LNCaP clone FGC (cell line): ENCODE measurements at places on chromosomes 3 and 15.

- DNase-seq = no peak
Observed at GRCh38 chr3:38507120-38507519, 11.0 kb downstream of the EXOG start.

- DNase-seq = no peak
Observed at GRCh38 chr15:63915873-63916771, 82.4 kb upstream of the HERC1 start.

GRCh38 chr3:87674397-87675161 is 384.2 kb downstream of the CGGBP1 start:
- no peak for DNase-seq

DNA sequence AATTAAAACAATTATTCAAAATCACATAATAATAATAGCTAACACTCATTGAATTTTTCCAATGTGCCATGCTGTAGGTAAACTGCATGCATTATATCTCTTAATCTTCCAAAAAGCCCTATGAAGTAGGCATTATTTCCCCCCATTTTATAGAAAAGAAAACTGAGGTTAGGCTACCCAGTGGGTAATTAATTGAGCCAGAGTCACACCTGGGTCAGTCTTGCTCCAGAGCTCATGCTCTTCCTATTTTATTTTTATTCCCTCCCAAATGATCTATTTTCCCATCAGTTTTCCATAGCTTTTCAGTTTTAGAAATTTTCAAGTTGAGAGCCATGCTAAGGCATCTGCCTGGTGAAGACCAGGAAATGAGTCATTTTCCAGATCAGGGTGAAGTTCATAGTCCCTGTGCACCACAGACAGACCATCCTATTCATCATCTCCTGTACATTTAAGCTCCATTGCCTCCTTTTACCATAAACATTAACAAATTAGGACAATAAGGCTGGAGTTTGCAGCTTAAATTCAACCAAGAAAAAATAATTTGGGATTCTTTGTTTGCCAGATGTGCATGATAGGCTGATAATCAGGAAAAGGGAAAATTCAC is 417.3 kb downstream of the OTOL1 start:
- DNase-seq = no peak

- DNase-seq = no peak
Observed at GRCh38 chr3:56747150-56747549, 54.6 kb downstream of the ARHGEF3 start.

DNA sequence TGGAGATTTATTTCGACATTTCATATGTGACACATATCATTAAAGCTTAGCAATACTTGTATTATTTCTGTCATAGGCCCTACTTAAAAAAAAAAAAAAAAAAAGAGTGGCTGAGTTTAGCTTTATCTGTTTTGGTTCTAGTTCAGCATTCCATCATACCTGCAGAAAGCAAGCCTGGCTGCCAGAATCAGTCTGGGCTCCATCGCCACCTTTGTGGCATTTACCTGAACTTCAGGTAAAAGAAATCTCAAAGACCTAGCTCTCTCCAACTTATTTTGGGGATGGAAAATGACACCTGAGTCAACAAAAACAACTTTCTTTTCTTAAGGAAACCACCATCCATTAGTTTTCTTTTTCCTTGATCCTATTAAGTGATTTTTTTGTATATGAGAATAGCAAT is 82.1 kb downstream of the NEK10 start:
- DNase-seq = no peak

- no peak for DNase-seq
Observed at GRCh38 chr3:87260270-87260669, 16.1 kb downstream of the POU1F1 start.

GRCh38 chr3:134640872-134641470 is 9.9 kb downstream of the KY start:
- DNase-seq = no peak

GRCh38 chr15:78682693-78683410 is 41.8 kb upstream of the CHRNB4 start:
- no peak for DNase-seq

GRCh38 chr15:27973886-27974285 is 125.2 kb downstream of the OCA2 start:
- DNase-seq = no peak

DNA sequence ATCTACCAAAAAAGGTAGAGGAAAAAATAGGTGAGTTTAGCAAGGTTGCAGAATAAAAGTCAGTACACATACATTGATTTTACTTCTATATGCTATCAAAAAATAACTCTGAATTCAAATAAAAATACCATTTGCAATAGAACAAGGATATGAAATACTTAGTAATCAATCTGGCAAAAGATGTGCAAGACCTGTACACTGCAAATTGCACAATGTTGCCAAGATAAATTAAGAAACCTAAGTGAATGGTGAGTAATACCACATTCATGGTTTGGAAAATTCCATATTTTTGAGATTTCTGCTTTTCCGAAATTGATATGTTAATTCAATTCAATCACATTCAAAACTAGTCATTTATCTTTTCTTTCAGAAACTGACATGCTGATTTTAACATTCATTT is 464.8 kb downstream of the EPHA3 start:
- DNase-seq = no peak

- no peak for DNase-seq
Observed at GRCh38 chr3:153624310-153625030, 462.4 kb downstream of the RAP2B start.

- no peak for DNase-seq
Observed at GRCh38 chr15:85149465-85150129, 167.9 kb downstream of the PDE8A start.
